ENCODE measurements at places on chromosomes 5 and 9. TPM values are rescaled to one million over a fixed set of nuclear protein-coding genes. Genes with fewer than 3 reads are reported as not detected.
A peak's percentile ranks its signal among the peaks of the same experiment; 100 is the strongest.

Gene TXNDC8
- polyA plus RNA-seq: not detected

Gene PRDM9
- not detected for polyA plus RNA-seq

- H3K4me1 ChIP-seq: peaks cover 12% of the 10 kb centered on the region
- no peak for DNase-seq
- H3K36me3 ChIP-seq: peaks cover 6% of the 10 kb centered on the region
- no peak overlapping the region for H3K27ac ChIP-seq
Observed at GRCh38 chr5:69167493-69167855, 524 bp downstream of the CCNB1 start.

DNA sequence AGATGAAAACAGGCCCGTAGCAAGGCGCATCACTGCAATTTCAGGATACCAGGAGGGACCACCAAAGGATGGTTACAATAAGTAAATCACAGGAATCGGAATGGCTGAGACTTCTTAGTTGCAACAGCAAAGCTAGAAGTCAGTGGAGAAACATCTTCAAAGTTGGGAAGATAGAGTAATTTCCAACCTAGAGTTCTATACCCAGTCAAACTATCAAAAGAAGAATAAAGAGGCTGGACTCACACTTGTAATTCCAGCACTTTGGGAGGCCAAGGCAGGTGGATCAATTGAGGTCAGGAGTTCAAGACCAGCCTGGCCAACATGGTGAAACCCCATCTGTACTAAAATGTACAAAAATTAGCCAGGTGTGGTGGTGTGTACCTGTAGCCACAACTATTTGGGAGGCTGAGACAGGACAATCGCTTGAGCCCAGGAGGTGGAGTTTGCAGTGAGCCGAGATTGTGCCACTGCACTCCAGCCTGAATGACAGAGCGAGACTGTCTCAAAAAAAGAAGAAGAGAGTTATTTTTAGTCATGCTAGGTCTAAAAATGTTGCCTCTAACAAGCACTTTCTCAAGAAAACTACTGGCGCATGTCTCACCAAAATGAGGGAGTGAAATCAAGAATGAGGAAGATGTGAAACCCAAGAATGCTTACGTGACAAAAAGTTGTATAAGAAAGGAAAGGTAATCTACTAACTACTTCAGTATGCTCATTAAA is 267.7 kb downstream of the DENND1A start:
- peak overlapping the region; percentile 14 for H3K27ac ChIP-seq
- peaks cover 50% of the 10 kb centered on the region for H3K4me1 ChIP-seq
- no peaks in the 10 kb centered on the region for H3K27me3 ChIP-seq
- DNase-seq: peak; percentile 64

Data from naive B cell (primary cell).